Mammary epithelial cell (primary cell): ENCODE measurements at places on chromosomes 11 and 22. TPM values are rescaled to one million over a fixed set of nuclear protein-coding genes. Genes with fewer than 3 reads are reported as not detected.

C11orf21 gene
- polyA plus RNA-seq, result not detected

DNA sequence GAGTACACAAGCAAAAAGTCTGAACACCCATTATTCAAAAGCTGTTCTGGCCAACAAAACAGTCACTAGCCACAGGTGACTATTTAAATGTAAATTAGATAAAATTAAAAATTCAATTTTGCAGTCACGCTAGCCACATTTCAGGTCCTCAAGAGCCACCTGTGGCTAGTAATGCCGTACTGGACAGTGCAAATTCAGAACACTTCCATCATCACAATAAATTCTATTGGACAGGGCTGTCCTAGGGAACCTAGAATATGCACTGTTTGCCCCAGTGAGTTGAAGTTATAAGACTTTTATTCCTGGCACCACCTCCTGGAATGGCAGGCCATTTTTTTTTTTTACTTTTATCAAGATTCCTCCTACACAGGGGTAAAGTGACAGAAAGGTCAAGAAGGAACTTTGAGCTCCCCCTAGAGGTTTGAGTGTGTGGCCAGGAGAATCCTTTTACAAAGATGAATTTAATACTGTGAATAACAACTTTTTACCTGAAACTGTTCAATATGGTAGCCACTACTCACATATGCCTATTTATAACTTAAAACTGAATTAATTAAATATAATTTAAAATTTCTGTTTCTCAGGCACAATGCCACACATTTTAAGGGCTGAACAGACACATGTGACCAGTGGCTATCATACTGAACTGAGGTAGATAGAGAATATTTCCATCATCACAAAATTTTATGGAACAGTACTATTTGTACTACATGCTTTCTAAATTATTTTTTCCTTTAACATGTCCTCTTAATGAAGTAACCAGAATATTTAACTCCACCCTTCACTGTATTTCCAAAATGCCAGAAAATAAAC is 6.5 kb downstream of the MSANTD2 start:
- peak; percentile 35 for DNase-seq

SLC6A5 gene
- not detected for polyA plus RNA-seq

DNA sequence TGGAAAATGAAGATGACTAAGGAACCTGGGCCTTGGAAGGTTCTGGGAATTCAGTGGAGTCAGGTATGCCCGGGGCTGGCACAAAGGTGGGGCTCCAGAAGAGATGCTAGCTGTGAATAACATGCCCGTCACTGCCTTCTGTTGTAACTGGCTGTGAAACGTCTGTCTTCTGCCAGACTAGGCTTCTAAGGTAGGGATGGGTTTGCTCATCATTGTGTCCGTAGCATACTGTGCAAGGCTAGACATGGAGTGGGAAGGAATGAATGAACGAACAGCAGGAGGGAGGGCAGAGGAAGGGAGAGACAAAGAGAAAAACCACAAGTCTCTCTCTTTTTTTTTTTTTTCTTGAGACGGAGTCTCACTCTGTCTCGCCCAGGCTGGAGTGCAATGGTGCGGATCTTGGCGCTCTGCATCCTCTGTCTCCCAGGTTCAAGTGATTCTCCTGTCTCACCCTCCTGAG is 327.4 kb downstream of the MN1 start:
- peak; percentile 97 for DNase-seq

OR52I1 gene
- not detected for polyA plus RNA-seq

GRAP2 gene
- polyA plus RNA-seq, result 0.03 TPM

SMC1B gene
- polyA plus RNA-seq, result not detected

SSH3 gene
- polyA plus RNA-seq, result 34.8 TPM

GRCh38 chr11:65569164-65569972 is 909 bp upstream of the ZNRD2 start:
- no peak for DNase-seq

GVQW3 gene
- polyA plus RNA-seq, result 0.49 TPM

DNA sequence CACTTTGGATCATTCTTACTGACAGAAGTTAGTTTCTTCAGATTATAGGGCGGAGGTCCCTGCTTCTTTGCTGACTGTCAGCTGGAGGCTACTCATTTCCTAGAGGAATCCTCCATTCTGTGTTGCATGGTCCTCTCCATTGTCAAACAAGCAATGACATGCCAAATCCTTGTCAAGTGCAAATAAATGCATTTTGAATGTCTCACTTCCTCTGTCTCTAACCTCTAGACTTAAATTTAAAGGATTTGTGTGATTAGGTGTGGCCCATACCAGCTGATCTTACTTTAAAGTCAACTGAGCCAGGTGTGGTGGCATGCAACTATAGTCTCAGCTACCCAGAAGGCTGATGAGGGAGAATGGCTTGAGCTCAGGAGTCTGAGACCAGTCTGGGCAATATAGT is 458.4 kb upstream of the CCDC179 start:
- DNase-seq, result peak; percentile 71

DNA sequence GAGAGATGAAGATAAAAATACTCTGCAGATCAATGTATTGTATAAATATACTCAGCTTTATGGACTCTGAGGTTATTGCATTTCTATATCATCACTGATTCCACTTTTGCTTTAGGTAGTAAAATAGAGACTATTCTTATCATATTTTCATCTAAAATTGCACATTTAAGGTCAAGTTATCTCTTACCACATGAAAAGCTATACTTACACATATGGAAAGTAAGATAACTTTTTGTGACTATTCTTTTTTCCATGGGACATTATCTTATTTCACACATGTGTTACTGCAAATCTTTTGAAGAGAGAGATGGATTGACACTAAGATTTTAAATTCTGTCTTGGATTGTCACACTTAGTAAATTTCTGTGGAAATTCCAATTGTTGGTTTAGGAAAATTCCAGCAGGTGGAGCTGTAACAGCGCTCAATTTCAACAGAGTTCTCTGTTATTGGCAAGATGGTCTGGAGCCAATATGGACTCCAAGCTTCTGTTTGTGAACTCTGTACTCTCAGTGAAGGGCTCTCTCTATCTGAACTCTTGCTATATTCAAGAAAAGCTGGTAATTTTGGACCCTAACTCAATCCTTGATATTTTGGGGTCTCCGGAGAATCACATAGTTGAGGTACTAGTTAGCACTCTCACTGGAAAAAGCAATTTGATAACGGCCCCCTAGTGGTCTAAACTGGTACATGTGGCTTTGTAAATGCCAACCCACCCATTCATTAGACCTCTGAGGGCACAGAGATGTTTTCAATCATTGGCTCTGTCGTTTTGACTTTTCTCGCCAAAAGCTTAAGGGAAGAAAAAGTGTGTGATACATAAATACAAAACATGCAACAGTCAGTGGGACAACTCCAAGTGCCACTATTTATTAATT is 429.7 kb downstream of the ETS1 start:
- DNase-seq, result peak; percentile 67

GRCh38 chr11:127390465-127390864 is 389.9 kb upstream of the KIRREL3 start:
- no peak for DNase-seq

DNA sequence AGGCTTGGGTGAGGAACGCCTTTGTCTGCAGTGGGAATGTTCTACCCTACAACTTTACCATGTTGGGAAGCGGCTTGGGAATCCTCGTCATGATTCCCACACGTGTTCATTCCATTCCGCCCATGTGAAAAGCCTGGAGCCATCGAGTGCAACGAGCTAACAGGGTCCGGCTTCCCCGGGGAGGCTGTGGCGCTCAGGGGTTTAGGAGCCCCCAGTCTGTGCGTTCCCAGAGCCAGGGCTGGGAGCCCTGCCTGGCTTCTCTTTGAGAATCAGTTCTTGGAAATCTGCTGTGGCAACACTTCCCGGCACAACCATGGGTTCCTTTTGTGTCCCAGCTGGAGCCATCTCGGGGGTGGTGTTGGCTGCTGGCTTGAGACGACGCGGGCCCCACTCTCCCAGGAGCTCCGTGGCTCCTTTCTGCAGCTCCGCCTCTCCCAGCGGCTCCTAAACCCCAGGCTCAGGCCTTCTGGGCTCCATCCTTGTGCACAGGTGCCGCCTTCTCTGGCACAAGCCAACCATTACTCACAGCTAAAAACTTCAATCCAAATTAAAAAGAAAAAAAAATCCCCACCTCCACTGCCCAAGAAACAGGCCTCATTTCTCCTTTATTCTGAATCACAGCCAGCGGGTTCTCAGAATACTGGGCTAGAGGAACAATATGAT is 18.7 kb upstream of the PPFIA1 start:
- DNase-seq, result peak; percentile 51

OR8J1 gene
- polyA plus RNA-seq, result not detected

GGTLC3 gene
- not detected for polyA plus RNA-seq

DNA sequence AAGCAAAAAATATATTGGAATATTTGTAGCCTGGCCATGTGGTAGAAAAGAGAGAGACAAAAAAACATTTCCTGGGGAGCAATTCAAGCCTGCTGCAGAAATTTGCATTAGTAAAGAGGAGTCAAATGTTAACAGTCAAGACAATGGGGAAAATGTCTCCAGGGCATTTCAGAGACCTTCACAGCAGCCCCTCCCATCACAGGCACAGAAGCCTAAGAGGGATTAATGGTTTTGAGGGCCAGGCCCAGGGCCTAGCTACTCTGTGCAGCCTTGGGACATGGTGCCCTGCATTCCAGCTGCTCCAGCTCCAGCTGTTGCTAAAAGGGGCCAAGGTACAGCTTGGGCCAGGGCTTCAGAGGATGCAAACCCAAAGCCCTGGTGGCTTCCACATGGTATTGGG is 46.8 kb downstream of the PGR start:
- DNase-seq, result no peak

BAD gene
- polyA plus RNA-seq, result 58.5 TPM

- DNase-seq, result no peak
Measured at GRCh38 chr11:134480136-134480712, 68.2 kb upstream of the B3GAT1 start.

DNA sequence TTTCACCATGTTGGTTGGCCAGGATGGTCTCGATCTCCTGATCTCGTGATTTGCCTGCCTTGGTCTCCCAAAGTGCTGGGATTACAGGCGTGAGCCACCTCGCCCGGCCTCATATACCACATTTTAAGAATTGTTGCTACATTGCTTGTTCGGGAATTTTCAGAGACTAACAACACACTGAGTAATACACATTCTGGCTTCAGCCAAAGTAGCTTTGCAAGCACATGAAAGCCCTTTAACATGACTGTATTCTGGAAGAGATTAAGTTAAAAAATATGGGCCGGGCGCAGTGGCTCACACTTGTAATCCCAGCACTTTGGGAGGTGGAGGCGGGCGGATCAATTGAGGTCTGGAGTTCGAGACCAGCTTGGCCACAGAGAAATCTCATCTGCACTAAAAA is 15.0 kb downstream of the CRTAM start:
- DNase-seq, result no peak

GRCh38 chr11:116879800-116880625 is 42.6 kb upstream of the APOA1 start:
- peak; percentile 58 for DNase-seq

DNA sequence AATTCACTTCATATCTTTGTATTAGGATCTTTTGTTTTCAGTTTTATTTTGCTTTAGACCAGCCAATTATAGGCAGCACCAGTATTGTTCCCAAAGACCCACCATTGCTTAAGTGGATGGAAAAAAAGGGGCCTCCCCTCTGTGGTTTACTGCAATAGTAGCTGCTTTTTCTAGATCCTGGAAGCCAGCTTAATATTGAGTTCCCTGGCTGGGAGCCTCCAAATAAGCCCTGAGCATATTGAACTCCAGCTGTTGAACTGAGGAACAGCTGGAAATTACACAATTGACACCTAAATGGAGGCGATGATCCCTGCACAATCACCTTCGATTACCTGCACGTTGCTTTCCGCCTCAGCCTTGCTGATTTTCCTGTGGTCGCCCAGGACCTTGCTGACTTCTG is 576.0 kb downstream of the SOX6 start:
- no peak for DNase-seq

DNA sequence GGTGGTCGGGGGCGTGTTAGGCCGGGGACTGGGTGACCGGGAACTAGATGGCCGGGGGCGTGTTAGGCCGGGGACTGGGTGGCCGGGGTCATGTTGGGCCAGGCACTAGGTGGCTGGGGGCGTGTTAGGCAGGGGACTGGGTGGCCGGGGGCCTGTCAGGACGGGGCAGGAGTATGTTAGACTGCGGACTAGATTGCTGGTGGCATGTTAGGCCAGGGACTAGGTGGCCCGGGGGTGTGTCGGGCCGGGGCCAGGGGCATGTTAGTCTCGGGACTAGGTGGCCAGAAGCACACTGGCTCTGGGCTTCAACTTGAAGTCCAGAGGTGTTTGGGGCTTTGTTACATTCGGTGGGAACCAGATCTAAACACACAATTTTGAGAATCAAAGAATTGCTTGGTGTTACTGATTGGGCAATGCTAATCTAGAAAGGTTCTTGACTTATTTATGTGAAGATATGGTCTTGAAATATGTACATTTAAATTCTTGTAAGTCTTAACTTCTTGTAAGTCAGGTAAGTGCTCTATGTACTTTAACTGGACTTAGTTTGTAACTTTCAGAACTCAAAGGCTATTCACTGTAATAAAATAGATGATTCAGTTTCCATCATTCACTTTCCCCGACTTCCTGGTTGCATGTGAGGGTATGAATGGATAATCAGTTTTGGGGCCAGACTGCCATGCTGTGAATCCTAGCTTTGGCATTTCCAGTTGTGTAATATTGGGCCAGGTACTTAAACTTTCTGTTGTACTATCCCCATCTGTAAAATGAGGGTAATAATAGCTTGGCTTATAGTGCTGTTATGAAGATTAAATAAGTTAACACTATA is 1.1 kb downstream of the EXT2 start:
- peak; percentile 88 for DNase-seq

DNA sequence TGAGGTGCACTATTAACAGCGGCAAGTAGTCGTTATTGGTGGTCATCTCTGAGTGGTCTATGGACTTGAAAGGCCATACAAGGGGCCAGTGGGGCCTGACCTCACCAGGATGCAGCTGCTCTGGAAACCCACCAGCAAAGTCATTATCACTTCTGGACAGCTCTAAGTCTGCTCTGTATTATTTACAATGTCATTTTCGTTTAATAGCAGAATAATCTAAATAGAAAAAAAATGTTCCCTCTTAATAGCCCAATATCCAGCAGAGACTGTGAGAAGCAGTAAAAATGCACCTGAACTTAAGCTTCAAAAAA is 85.0 kb upstream of the EED start:
- DNase-seq, result no peak

C22orf15 gene
- polyA plus RNA-seq, result not detected
